ENCODE measurements at places on chromosomes 6 and 20.

- DNase-seq = no peak
These were observed 631.4 kb downstream of the CDH26 start for GRCh38 chr20:60589623-60590022.

DNA sequence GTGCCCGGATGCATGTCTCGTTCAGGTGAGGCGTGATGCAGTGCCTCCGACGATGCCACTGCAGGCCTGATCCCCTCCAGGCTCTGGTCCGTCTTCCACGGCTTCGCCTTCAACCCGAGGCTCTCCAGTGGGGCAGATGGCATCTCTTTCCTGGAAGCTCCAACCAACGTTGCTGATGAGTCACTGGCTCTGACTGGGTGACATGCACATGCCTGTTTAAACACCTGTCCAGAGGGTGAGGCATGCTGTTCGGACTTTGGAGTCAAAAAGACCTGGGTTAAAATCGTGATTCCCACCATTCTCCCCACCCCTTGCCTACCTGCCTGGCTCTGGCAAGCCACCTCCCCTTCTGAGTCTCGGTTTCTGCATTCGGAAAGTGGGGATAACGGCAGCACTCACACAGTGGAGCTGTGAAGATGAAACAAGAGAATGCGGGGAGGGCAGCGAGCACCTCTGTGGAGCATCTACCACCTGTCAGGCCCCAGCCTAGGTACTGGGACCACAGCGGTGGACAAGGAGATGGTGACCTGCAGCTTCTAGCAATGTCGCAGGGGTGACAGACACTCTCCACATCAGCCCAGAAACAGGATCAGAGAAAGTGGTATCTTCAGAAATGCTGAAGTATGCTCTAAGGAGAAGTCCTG lies 8.5 kb upstream of the EDN3 start:
- DNase-seq = no peak

DNA sequence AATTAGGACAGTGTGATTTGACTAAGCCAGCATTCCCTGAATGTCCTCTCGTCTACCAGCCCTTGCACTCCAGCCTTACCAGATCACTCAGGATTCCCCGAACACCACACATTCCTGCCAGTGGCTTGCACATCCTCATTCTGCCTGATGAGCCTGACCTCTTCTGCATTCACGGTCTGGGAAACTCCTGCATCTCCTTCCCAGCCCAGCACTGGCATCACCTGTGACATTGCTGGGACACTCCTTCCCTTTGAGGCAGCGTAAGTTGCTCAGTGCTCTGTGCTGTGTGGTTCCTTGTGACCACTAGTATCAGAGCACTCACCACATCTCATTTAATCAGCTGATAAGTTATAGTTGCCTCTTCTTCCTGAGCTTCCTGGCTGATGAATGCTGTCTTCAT lies 17.3 kb downstream of the NCOA7 start:
- peak; percentile 29 for DNase-seq

DNA sequence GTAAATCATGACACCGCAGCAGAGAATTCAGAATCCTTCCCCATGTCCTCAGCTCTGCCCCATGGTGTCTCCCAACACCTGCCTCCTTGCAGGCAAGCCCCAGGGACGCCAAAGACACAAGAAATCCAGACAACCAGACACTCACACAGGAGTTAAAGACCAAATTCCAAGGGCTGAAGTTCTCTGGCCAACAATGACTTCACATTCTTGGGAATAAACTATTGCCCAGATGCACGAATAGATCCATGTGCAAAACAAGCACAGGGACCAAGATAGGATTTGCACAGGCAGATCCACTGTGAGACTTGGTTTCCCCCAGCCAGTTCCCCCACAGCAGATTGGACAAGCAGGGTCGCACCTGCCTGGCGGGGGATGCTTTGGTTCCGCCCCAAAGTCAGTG lies 246.7 kb downstream of the SOD2 start:
- no peak for DNase-seq

DNA sequence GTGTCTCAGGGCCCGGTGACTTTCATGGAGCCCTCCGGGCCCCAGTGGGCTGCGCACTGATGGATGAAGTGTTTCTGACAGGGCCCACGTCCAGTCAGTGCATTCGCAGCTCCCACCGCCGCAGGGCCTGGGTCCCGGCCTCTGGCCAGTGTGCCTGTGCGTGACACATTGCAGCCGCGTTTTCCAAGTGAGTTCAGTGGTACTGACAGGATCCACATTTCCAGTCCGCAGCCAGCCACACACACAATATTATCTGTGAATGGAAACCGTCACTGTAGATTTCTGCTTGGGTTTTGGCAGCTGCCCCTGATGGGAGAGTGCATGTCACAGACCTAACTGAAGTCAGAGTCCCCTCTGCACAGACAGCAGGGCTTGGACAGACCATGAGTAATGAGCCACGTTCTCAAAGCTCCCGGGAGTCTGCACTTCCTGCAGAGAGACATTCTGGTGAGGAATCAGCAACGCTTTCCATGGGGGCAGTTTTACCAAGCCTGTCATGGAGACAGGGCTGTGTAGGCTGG lies 171.4 kb downstream of the MYLK4 start:
- DNase-seq = no peak

GRCh38 chr20:44856442-44856841 lies 29.1 kb upstream of the YWHAB start:
- peak; percentile 4 for DNase-seq

DNA sequence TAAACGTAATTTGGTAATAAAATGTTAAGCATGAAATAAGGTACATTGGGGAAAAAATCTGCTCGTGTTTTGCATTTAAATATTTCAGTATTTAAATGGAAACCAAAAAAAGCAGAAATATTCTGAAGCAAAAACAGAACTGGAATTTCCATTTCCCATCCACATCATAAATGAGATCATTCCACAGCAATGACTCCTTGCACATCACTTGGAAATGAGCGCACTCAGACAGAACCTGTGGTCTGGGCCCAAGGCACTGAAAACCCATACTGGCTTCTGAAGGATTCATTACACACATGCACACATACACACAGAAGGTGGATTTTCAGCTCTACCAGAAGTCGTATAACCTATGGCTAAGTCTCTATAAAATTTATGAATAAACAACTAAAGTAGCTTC lies 174.8 kb downstream of the IBTK start:
- DNase-seq = peak; percentile 29

DNA sequence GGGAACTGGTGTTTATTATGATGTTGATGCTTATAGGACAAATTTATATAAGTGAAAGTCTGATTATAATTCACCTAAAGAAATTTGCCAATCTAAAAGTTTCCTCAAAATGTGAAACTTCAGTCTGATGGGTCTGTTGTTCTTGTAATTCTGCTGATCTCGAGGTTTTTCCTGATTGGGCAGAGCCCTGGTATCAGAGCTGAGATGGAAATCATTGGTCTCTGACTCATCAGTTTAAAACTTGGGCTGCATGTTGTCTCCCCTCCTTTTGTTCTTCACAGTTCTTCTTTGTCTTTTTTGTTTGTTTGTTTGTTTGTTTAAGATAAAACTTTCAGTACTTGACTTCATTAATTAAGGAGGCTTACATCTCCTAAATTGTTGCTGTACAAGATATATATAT lies 5.9 kb downstream of the SMAP1 start:
- DNase-seq = no peak

DNA sequence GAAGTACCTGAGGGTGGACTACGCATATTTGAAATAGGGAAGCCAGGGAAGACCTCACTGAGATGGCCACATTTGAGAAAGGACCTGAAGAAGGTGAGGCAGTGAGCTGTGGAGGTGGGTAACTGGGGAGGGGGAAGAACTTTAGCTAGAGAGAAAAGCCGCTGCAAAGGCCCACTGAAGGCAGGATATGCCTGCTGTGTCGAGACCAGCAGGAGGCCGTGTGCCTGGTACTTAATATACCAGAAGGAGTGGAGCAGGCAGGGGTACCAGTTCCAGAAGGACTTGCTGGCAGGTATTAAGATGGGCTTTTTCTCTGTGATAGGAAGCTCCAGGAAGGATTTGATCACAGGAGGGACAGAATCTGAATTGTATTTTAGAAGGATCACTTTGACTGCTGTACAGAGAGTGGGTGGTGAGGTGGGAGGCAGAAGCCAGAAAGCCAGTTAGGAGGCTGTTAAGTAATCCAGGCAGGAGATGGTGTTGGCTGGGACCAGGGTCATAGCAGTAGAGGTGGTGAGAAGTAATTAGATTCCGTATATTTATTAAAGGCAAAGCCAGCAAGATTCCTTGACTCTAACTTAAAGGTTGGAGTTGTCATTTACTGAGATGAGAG lies 54.2 kb upstream of the FANCE start:
- peak; percentile 29 for DNase-seq

GRCh38 chr20:59135093-59135492 lies 28.5 kb upstream of the ZNF831 start:
- DNase-seq = no peak

GRCh38 chr6:127201321-127201720 lies 65.3 kb upstream of the RNF146 start:
- peak; percentile 28 for DNase-seq

- no peak for DNase-seq
These were observed 723 bp upstream of the ZNF451 start for GRCh38 chr6:57089265-57089664.

DNA sequence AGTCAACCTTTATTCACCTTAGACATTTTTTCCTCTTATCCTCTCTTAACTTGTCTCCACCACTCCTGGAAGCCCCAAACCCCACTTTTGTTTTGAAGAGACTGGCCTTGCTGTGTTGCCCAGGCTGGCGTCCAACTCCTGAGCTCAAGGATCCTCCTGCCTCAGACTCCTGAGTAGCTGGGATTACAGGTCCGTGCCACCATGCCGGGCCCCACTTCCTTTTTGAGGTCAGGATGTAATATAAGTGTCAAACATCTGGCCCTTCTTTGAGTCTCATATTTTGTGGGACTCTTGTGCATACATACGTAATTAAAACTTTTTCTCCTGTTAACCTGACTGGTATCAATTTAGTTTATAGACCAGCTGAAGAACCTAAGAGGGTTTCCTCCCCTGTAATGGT lies 1.4 kb upstream of the CDK19 start:
- DNase-seq = no peak

DNA sequence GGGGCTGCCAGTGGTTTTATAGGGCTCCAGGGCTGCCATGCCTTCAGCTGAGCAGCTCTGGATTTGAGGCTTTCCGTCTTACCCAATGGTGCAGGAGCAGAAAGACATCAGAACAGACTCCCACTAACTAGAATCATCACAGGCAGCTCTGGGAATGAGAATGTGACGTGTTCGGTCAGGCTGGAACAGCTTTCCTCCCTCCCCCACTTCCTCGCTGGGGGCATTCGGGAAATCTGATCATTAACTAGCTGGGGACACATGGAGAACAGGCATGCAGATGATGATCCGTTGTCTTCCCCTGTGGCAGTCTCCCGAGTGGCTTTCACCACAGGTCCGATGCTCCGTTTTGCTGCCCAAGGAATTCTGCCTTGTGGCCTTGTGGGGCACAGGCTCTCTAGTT lies 5.5 kb upstream of the MTG2 start:
- DNase-seq = no peak

- peak; percentile 90 for DNase-seq
These were observed 2.2 kb downstream of the PIM1 start for GRCh38 chr6:37171970-37172812.

- DNase-seq = peak; percentile 17
These were observed 42.5 kb upstream of the CD83 start for GRCh38 chr6:14075095-14075503.

- no peak for DNase-seq
These were observed 95.1 kb downstream of the FUT9 start for GRCh38 chr6:96110878-96111277.

DNA sequence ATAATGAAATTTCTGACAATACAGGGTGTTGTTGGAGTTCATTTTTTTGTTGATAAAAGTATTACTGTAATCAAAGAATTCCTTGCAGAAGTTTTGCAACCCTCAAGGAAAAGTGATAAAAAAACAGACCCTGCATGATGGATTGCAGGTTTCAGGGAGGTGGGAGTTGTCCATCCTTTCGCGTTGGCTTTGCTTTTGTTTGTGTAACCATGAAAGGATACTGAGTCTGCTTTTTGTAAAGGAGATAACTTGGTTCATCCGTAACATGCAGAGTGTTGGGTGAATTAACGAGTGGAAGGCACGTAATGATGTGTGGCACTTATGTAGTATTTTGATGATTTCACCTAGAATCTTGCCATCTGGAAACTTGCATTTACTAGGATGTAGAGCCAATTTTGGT lies 23.6 kb downstream of the FOXO3 start:
- DNase-seq = no peak

GRCh38 chr6:81763051-81763450 lies 10.6 kb upstream of the TENT5A start:
- no peak for DNase-seq
